ENCODE measurements at places on chromosomes 2 and 18.

DNA sequence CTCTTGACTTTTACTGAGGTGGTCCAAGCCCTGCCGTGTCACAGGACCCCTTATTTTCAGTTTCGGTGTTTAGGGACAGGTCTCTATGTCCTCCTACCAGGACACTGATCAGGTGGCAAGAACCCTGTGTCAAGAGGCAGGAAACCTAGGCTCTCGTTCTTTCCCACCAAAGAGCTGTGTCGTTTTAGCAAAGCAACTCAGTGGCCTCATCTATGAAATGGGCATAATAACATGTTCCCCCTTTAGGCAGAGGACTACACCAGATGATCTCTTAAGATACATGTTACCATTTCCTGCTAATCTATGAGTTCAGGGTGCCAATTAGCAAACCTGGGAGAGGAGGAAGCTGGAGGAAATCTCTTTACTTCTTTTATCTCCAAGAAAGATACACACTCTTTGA lies 1.9 kb downstream of the RAB31 start:
- no peak for DNase-seq

GRCh38 chr18:33918571-33918970 lies 306.1 kb downstream of the NOL4 start:
- DNase-seq, result no peak

GRCh38 chr2:190584980-190585661 lies 50.6 kb upstream of the NEMP2 start:
- no peak for DNase-seq

- DNase-seq, result no peak
These were observed 1.5 kb downstream of the CACNB4 start for GRCh38 chr2:152097290-152097800.

Data from CD4-positive, alpha-beta T cell treated with Interleukin-1 beta for 1 hour (primary cell).